ENCODE measurements at places on chromosomes 2 and 18.

DNA sequence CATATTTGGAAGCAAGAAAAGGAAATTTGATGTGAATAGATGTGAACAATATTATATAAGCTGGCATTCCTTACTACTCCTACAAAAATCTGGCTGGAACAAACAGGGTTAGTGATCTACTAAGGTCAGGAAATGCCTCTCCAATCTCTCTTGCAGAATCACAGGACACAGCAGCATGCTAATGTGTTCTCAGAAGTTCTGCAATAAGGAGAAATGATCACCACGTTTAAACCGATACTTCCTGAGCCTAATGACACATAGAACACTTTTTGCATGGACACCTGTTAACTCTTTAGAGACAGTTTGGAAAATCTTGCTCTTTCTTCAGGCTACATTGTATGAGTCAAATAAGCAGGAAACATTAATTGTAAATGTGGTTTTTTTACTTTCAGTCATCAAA is 89.6 kb upstream of the MAP3K20 start:
- no peaks in the 10 kb centered on the region for H3K36me3 ChIP-seq
- H3K27me3 ChIP-seq: no peaks in the 10 kb centered on the region
- no peak overlapping the region for H3K4me3 ChIP-seq
- DNase-seq: no peak

- H3K4me3 ChIP-seq: no peak overlapping the region
- peak overlapping the region; percentile 27 for H3K27ac ChIP-seq
- H3K27me3 ChIP-seq: no peaks in the 10 kb centered on the region
- peak; percentile 65 for DNase-seq
- peaks cover 29% of the 10 kb centered on the region for H3K4me1 ChIP-seq
Observed at GRCh38 chr2:39379643-39380524, 57.2 kb downstream of the MAP4K3 start.

DNA sequence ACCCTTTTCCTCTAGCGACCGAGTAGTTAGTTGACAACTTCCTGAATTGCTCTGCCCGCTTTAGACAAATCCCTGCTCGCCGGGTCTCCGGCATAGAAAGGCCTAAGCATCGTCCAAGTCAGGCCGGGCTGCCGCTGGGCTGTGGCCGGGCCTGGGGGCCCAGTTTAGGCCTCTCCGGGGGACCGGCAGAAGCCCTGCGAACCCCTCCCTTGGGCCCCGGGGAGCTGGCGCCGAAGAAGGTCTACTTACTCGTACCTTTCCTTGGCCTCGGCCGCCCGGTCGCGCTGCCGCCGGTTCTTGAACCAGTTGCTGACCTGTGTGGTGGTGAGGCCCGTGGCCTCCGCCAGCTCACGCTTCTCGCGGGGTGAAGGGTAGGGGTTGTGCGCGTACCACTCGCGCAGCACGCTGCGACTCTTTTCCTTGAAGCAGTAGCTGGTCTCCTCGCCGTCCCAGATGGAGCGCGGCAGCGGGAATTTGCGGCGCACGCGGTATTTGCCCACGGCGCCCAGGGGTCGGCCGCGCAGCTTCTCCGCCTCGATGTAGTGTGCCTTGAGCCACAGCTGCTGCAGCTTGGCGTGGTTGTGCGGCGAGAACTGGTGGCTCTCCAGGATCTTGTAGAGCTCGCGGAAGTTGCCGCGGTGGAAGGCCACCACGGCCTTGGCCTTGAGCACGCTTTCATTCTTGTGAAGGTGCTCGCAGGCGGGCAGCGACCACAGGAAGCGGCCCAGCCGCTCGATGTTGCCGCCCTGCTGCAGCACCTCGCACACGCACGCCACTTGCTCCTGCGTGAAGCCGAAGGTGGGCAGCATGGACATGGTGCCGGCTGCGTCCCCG is 739 bp downstream of the SIX2 start:
- peaks cover 11% of the 10 kb centered on the region for H3K4me1 ChIP-seq
- peak overlapping the region; percentile 8 for H3K27ac ChIP-seq
- H3K4me3 ChIP-seq: peak overlapping the region; percentile 45
- peaks cover 2% of the 10 kb centered on the region for H3K36me3 ChIP-seq

- no peaks in the 10 kb centered on the region for H3K27me3 ChIP-seq
- H3K27ac ChIP-seq: no peak overlapping the region
- H3K4me1 ChIP-seq: no peaks in the 10 kb centered on the region
- H3K36me3 ChIP-seq: no peaks in the 10 kb centered on the region
- no peak for DNase-seq
- no peak overlapping the region for H3K4me3 ChIP-seq
Observed at GRCh38 chr2:213187833-213188532, 36.6 kb upstream of the IKZF2 start.

DNA sequence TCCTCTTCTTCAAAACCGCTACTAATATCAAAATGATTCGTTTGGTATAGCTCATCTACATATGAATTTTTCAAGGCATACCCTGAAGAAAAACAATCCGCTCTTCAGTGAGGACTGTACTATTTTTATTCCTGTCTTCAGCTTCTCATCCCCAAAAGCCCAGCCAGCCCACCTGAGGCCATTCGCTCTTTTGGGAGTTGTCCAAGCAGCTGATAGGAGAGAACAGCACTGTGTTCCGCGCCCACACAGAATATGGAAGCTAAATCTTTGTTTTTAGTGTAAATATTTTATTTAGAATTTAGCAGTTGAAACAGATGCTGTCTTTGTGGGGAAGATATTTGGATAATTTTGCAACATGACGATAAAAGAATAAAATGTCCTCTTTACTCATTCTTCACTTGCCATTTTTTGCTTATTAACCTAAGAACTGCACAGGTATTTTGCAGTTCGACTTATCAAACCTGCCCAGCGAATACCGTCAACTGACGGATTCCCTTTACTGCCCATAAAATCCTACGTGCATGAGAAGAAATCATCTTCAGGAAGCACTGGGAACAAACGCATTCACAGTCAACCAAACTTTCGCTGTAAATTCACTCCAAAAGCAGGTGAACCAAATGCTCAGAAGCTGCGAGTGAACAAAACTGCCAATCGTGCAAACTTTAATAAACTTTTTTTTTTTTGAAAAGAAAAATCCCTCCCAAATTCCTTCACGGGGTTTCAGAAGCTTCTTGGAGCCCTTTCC is 3.4 kb downstream of the ZNF521 start:
- H3K27me3 ChIP-seq: peaks cover 68% of the 10 kb centered on the region
- H3K27ac ChIP-seq: no peak overlapping the region
- DNase-seq: no peak
- peaks cover 9% of the 10 kb centered on the region for H3K4me1 ChIP-seq

DNA sequence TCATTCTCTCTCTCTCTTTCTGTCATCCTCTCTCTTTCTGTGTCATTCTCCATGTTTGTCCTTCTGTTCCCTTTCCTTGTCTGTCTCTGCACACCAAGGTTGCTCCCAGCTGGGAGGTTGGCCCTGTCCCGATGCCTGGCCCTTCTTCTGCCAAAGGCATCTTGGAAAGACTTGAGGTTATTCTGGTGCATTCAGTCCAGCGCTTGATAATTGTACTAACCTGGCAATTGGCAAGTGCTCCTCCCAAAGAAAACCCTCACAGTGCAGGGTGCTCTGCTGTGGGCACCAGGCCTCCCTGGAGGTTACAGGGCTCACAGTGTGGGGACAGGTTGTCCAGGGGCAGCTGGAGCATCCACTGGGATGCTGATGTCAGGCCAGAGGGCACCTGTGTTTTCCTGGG is 95.4 kb downstream of the GLI2 start:
- no peak overlapping the region for H3K27ac ChIP-seq
- no peaks in the 10 kb centered on the region for H3K27me3 ChIP-seq
- no peak overlapping the region for H3K4me3 ChIP-seq
- H3K4me1 ChIP-seq: no peaks in the 10 kb centered on the region
- DNase-seq: no peak

DNA sequence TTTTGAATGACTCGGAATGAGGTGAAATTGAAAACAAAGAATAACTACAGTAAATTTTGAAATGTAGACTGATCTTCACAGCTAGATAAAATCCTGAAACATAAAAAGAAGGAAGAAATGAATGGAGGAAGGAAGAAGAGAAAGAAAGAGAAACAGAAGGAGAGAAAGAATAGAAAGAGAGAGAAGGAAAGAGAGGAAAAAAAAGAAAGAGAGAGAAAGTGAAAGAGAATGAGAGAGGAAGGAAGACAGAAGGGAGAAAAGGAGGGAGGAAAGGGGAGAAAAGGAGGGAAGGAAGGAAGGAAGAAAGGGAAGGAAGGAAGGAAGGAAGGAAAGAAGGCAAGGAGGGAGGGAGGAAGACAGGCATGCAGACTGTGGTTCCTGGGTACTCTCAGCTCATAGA is 982.6 kb downstream of the BCL11A start:
- H3K4me1 ChIP-seq: no peaks in the 10 kb centered on the region
- no peaks in the 10 kb centered on the region for H3K27me3 ChIP-seq
- H3K27ac ChIP-seq: no peak overlapping the region
- no peak overlapping the region for H3K4me3 ChIP-seq
- no peak for DNase-seq

DNA sequence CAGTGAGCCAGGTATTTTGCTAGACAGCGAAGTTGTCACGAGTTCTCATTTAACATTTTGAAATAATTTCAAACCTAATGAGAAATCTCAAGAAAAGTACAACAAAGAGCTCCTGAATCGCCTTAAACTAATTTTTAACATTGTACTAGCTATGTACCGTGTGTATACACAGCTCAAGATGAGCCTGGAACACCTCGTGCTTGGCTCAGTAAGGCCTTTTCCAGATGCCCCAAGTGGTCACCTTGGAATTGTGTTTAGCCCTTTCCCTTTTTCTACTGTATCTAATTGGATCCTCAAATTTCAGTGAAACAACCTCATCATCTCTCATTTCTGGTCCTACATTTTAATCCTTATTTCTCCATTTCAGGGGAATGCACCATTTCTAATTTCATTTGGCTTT is 7.2 kb downstream of the PTPN4 start:
- H3K36me3 ChIP-seq: peaks cover 5% of the 10 kb centered on the region
- peaks cover 23% of the 10 kb centered on the region for H3K4me1 ChIP-seq
- H3K27me3 ChIP-seq: no peaks in the 10 kb centered on the region
- H3K4me3 ChIP-seq: no peak overlapping the region

DNA sequence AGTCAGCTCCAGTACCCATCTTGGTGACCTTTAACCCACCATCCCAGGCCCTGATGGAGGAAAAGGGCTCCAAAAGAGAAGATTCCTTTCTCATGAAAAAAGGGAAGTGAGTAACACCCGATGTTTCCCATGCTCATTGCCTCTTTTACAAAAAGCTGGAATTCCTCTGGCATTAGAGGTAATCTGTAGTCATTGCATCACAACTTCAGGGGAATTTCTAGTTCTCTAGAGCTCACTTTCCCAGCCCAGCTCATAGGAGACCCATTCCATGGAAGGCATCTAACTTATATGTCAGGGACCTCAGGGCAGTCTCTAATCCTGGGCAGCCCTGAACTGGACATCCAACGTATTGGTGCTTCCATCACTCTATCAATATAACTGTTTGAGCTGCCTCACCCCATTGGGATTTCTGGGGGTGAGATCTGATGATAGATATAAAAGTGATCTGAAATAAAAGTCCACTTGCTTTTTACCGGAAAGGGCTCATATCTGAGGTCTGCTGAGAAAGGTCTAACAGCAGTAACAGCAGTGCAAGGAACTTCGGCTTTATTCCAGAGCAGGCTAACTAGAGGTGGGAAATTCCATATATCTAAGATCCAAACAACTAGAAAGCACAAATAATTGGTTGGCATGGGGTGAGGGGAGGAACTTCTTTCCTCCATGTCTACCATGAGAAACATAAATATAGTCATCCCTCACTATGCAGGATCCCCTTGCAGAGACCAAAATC is 106.1 kb downstream of the ETAA1 start:
- H3K4me3 ChIP-seq: no peak overlapping the region
- no peak for DNase-seq
- no peaks in the 10 kb centered on the region for H3K4me1 ChIP-seq
- H3K36me3 ChIP-seq: no peaks in the 10 kb centered on the region
- H3K27me3 ChIP-seq: no peaks in the 10 kb centered on the region
- H3K27ac ChIP-seq: no peak overlapping the region

- DNase-seq: no peak
- peaks cover 4% of the 10 kb centered on the region for H3K27me3 ChIP-seq
- no peaks in the 10 kb centered on the region for H3K4me1 ChIP-seq
- H3K4me3 ChIP-seq: no peak overlapping the region
- H3K36me3 ChIP-seq: no peaks in the 10 kb centered on the region
Observed at GRCh38 chr2:226575928-226576327, 223.7 kb downstream of the IRS1 start.

GRCh38 chr18:39515299-39515698 is 1949.7 kb upstream of the CELF4 start:
- H3K4me3 ChIP-seq: no peak overlapping the region
- H3K27ac ChIP-seq: no peak overlapping the region
- H3K36me3 ChIP-seq: no peaks in the 10 kb centered on the region
- no peaks in the 10 kb centered on the region for H3K4me1 ChIP-seq
- DNase-seq: no peak

DNA sequence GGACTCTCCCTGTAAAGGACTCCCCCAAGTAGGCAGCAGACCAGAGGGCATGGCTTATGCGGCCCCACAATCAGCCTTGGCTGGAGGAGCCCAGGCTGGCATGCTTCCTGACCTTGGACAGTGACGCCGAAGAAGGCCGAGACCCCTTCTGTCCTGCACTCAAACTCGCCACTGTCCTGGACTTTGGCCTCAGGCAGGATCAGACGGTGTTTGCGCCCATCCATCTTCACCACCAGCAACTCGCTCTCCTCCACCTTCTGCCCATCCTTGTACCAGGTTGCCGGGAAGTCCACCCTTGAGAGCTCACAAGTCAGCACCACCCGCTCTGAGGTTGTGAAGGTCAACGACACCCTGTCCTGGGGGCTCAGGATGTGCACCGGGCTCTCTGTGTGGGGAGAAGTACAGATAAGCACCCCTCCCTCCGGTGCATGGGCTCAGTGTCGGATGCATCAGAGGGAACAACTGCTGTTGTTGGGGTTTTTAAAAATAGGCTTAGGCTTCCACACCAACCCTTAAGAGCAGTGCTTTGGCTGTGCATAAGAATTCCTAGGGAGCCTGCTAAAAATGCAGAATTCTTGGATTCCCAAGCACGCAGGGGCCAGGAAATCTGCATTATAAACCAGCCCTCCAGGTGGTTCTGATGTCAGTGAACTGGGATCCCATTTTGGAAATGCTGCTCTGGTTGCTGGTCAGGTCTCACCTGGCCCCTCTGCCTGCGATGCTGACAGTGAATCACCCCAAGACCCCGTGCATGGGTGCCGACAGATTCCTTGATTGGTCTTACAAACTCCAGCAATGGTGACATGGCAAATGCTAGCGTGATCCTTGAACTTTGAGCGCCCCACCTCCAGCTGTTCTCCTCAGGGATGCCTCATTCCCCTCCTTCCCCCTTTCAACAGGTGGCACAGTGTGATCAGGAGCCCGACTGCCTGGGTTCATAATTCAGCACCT is 5.9 kb downstream of the OBSL1 start:
- no peaks in the 10 kb centered on the region for H3K4me1 ChIP-seq
- no peak for DNase-seq
- no peak overlapping the region for H3K27ac ChIP-seq
- H3K27me3 ChIP-seq: peaks cover 21% of the 10 kb centered on the region
- no peak overlapping the region for H3K4me3 ChIP-seq
- H3K36me3 ChIP-seq: no peaks in the 10 kb centered on the region

GRCh38 chr2:216657086-216657855 is 24.1 kb downstream of the IGFBP2 start:
- peaks cover 4% of the 10 kb centered on the region for H3K4me1 ChIP-seq
- no peaks in the 10 kb centered on the region for H3K27me3 ChIP-seq
- H3K36me3 ChIP-seq: peaks cover 2% of the 10 kb centered on the region
- H3K27ac ChIP-seq: no peak overlapping the region
- no peak for DNase-seq

GRCh38 chr2:144421606-144422510 is 98.1 kb downstream of the ZEB2 start:
- H3K27me3 ChIP-seq: no peaks in the 10 kb centered on the region
- no peak overlapping the region for H3K27ac ChIP-seq
- H3K36me3 ChIP-seq: peaks cover 16% of the 10 kb centered on the region
- no peak for DNase-seq
- H3K4me1 ChIP-seq: peaks cover 11% of the 10 kb centered on the region
- H3K4me3 ChIP-seq: no peak overlapping the region

Data from activated CD4-positive, alpha-beta T cell treated with anti-CD3 and anti-CD28 coated beads, Interleukin-2, amount 10 ng/mL, durations not matched to agents 24 days and 14 days (primary cell).